Left renal pelvis (tissue), 4 donors: ENCODE measurements at places on chromosomes 16 and 17.

GRCh38 chr17:7655541-7655840 lies 4.8 kb downstream of the ATP1B2 start:
- DNase-seq = no peak

DNA sequence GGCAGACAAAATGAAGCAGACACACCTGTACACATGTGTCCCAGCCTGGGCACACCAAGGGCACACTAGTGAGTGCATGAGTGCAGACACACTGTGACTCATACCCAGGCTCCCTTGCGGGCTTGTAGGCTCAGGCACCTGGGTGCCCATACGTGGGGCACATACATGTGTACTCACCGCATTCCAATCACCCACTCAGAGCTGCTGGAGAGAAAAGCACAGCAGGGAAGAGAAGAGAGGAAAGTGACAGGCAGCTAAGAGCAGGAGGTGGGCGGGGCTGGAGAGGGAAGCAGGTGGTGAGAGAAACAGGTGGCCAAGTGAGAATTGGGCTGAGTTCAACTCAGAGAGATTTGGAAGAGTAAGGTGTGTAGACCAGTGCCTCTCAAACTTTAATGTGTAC lies 54.0 kb downstream of the TMEM132E start:
- DNase-seq = no peak

DNA sequence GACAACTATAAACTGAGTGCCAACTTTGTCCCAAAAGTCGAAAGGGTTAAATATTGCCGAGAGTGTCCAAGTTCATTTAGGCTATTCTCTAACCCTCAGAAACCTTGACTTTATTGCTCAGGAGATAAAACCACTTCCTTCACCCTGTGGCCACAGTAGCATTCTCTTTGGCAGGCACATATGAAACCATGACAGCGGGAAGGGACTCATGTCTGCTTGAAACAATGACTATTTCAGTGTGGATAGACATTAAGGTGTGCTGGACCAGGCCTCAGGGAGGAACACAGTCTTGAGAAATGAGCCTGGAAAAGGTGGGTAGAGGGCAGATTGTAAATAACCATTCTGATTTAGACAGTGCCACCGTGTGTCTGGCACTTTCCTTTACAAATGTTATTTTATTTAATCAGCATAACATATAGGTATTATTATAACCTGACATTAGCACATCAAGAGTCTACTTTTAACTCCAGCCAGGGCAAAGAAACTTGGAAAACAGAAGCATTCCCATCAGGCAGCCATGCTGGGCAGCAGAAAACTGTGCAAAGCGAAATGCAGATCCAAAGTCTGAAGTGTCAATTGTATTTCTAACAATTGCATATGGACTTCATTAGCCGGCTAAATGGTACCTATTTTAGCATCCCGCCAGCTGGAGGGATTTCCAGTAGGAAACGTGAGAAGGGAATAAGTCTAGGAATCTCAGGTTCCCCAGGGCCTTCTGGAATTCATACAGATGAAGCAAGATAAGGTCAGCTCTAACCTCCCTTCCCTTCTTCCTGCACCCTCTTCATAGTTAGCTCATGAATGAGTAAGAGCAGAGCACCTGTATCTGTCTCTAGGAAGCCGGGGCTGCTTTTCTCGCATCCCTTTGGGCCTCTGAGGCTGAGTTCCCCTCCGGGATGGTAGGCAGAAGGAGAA lies 212.8 kb upstream of the ELAC2 start:
- DNase-seq = no peak

GRCh38 chr16:83581082-83581481 lies 226.7 kb upstream of the HSBP1 start:
- no peak for DNase-seq

DNA sequence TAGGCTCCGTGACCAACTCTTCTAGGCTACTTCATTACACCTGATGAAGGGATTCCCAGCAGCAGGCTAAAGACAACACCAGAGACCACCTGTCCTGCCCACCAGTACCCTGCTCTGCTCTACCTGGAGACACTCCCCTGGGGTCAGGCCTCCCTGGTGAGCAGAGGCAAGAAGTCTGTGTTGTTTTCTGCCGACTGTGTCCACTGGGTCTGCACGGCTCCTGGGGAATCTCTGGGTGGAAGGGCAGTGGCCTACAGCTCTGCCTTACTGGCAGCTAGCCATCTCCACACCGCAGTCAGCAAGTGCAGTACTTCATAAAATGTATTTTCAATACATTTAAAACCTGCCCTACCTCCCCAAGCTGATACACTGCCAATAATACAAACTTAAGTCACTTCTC lies 6.8 kb downstream of the RSL1D1 start:
- DNase-seq = no peak

GRCh38 chr16:4647644-4647980 lies 23.0 kb downstream of the MGRN1 start:
- no peak for DNase-seq

DNA sequence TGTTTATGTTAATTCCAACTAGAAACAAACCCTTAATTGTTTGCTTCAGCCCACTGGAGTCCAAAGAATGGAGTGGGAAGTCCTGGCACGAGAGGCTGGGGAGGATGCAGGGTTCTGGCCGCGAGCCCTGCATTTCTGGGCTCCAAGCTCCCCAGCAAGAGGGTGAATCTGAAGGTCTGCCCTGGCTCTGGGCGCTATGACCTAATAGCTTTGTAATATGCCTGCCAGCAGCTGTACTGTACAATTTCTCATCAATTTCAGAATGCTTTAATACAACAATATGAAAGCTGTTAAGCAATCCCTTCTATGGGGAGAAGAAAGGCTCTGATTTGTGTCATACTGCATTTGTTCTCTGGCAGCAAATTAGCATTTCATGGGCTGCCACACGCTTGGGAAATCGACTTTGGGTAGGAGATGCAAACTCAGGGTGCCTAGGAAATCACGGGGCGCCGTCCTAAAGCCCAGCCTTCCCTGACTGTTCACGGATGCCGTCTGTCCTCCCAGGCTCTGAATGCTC lies 43.8 kb downstream of the NDEL1 start:
- DNase-seq = no peak

DNA sequence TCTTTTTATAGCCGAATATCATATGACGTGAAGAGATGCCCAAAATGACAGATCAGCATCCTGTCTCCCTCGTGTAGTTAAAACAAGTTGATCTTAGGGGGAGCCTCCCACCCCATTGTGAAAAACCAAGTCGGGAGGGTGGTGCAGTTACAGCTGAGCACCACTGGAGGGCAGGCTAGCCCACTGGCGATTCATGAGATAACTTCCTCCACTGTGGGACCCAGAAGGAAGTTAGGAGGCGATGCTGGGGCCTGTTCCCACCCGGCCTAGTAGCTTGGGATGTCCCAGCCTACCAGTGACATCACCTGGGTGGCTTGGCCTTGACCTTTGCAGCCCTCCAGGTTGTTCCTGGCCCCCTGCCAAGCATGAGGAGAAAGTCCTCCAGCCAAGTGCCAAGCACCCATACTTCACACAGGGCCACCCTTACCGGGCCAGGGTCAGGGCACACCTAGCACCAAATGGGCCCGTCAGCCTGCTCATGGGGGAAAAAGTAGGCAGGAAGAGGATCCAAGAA lies 8.1 kb upstream of the CPNE2 start:
- DNase-seq = no peak

GRCh38 chr17:60128171-60128859 lies 21.5 kb upstream of the CA4 start:
- no peak for DNase-seq

DNA sequence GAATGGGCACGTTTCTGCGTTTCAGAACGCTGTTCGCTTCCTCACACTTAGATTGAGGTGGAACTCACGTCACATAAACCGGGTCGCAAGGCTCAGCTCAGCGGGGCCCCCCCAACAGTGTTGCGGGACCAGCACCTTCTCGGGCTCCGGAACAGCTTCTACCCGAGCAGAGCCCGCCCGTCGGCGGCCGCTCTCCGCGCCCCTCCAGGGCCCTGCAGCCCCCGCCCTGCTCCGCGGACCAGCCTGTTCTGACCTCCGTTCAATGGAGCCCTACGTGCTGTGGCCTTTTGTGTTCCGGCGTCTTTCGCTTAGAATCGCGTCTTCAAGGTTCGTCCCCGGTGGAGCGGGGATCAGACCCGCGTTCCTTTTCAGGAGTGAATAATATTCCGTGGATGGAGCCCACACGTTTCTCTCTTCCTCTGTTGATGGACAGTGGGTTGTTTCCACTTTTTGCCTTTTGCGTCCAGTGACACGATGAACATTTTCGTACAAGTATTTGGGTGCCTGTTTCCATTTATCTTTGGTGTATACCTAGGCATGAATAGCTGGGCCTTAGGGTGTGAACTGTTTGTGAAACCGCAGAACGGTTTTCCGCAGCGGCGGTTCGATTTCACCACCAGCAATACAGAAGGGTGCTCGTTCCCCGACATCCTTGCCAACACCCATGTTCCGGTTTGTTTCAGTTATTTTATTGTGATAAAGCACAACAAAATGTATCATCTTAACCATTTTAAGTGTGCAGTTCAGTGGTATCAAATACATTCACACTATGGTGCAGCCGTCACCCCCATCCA lies 2.3 kb upstream of the SLC22A31 start:
- DNase-seq = no peak

DNA sequence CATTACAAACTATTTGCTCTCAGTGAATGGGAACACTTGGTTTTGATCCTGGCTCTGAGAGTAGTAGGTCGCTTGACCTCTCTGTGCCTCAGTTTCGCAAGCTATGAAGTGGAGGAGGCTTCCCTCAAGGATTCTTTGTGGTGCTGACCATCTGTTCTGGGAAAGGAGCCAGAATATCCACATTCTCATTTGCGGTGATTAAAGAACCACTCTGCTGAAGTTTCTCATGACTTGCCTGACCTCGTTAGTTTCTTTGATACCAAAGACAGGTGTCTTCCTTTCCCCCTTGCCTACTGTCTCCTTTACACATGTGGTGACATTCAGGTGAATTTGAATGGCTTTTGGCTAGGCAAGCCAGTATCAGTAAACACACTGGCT lies 116.0 kb downstream of the SNX29 start:
- DNase-seq = no peak

- no peak for DNase-seq
These were observed 49.9 kb upstream of the KIFC3 start for GRCh38 chr16:57852189-57852588.

DNA sequence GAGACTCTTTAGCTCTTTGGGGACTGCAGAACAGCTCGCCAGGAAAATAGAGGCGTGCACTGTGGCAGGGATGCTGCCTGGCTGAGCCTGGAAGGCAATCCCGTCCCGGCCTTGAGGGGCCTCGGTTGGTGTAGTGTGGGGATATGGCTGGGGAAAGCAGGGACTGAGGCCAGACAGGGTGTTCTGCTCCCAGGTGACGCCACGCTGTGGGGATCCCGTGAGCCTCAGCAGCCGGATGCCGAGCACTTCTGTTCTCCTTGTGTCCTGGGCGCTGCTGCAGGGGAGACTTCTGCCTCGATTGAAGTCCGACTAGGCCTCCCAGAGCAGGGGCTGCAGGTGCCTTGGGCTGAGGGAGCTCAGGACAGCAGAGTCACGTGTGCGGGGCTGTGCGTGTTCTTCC lies 72.6 kb downstream of the BANP start:
- no peak for DNase-seq

DNA sequence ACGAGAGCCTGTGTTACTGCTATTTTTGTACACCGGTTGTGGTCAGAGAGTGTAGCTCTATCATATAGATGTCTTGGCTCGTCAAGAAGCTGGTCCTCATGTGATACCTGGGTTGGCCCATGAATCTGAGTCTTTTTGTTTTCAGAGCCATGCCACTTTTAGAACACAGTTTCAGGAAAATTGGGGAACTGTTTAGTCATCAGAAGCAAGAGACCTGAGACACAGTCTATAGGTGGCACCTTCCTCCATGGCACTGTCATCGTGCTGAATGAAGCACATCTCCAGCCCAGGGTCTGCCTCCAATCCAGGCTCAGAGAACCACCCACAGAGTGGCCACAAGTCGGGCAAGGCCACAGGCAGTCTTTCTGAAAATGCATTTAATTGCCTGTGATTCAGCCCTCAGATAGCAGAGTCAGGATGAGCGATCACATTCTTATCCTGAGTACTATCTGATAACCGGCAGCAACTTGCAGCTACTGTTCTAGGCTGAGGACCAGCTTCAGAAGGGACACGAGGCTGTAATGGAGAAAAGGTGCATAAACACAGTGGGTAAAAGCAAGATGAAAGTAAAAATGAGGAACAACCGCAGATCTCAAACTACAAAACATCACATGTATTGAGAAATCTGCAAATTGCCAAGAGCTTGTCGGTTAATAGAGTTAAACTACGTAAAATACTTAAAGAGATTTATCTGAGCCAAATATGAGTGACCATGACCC lies 14.2 kb upstream of the HAPSTR1 start:
- no peak for DNase-seq

DNA sequence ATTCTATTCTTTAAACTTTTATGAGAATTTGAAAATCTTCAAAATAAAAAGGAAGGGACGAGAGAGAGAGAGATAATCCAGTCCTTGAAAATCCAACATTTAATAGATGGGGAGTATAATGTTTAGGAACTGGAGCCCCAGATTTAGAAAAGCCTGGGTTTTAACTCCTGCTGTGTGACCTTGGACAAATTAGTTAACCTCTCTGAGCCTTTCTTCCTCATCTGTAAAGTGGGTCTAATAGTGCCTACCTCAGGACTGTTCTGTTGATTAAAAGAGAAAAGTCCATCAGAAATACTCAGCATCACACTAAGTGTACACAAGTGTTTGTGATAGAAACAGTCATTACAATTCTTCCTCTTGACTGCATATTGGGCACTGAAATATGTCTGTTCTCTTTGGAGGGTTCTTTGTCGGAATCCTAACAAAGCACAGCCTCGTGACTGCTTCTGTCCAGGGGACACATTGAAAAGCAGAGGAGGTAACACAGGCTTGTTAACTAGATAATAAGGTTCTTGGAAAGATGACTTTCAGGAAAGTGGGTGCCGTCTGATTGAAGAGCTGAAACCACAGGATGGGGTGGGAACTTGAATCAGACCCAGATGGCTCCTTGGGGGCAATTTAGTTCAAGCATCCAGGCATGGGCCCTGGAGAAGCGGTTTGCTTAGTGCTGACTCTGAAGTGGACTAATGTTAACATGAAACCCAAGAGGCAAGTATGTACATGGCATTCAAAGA lies 128.2 kb downstream of the CLEC16A start:
- no peak for DNase-seq

DNA sequence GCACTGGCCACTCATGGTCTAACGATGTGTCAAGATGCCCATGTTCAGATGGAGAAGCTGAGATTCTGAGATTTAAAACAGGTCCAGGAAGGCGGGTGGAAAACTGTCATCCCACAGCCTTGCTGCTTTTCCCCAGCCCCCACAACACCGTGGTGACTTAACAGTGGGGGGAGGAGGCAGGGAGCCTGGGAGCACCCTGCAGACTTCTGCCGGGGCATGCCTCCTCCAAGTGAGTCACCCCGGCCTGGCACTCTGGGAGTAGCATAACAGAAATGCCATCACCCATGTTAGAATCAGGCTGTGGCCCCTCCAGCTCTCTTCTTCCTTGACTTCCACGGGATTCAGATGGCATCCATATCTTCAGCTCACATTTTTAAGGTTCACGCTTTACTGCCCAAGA lies 164.8 kb downstream of the CBLN1 start:
- DNase-seq = no peak

GRCh38 chr17:18231164-18231563 lies 5.7 kb downstream of the LLGL1 start:
- no peak for DNase-seq

- DNase-seq = no peak
These were observed 9.0 kb downstream of the VPS9D1 start for GRCh38 chr16:89711601-89712273.

- DNase-seq = no peak
These were observed 361.0 kb downstream of the CDH13 start for GRCh38 chr16:82987767-82988166.
